ENCODE measurements at places on chromosomes 6 and 20.

DNA sequence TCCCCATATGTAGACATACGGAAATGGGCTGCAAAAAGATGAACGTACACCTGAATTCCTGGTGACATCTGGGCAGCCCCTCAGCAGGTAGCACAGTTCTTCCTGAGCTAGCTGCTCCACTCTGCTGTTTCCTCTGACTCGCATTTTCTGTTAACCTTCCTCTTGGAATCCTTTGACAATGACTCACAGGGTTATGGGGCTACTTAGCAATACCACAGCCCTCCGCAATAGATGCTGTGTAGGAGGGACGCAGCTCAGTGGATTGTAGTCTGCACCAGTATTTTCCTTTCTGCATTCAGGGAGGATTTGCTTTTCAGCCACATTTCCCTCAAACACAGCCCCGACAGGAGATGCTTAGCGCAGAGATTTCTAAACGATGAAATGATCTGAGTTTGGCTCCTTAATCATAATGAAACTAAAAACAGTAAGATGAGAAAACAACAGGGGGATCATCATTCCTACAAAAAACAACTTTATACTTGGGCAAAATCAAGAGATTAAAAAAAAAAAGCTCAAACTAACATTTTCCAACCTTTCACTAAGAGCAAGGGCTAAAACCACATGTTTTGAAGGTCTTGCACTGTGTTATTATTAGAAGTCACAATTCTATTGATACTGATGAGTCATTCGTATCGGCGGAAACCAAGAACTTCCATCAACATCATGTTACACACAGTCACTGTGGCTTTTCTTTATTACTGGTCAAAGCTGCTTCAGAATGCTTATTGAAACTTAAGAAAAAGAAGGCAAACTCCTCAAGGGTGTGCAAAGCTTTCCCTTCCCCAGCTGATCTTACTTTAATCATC, 12.2 kb downstream of the BACH2 start:
- peak; percentile 75 for DNase-seq

- no peak for DNase-seq
Observed at GRCh38 chr20:20333866-20334265, 34.0 kb upstream of the INSM1 start.

DNA sequence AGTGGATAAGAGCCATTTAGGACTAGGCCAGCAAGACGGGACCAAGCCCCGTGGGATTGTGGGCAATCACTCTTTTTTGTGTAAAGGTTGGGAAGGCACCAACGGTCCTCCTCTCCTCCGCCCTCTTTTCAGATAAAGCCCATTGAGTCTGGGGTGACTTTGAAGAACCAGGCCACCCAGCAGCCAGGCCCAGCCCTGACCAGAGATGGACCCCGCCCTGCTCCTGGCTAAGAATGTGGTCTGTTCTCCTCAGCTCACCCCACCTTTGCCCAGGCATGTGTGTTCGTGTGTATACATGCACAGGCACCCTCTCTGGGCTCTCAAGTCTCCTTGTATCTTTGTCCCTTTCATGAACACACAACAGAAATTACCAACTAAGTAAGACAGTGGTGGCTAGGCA, 9.1 kb downstream of the SDC4 start:
- no peak for DNase-seq

- no peak for DNase-seq
Observed at GRCh38 chr6:126170978-126171382, 168.9 kb upstream of the CENPW start.

GRCh38 chr6:147297663-147298316, 93.6 kb downstream of the STXBP5 start:
- DNase-seq: no peak

GRCh38 chr20:60338556-60338955, 380.3 kb downstream of the CDH26 start:
- DNase-seq: no peak

DNA sequence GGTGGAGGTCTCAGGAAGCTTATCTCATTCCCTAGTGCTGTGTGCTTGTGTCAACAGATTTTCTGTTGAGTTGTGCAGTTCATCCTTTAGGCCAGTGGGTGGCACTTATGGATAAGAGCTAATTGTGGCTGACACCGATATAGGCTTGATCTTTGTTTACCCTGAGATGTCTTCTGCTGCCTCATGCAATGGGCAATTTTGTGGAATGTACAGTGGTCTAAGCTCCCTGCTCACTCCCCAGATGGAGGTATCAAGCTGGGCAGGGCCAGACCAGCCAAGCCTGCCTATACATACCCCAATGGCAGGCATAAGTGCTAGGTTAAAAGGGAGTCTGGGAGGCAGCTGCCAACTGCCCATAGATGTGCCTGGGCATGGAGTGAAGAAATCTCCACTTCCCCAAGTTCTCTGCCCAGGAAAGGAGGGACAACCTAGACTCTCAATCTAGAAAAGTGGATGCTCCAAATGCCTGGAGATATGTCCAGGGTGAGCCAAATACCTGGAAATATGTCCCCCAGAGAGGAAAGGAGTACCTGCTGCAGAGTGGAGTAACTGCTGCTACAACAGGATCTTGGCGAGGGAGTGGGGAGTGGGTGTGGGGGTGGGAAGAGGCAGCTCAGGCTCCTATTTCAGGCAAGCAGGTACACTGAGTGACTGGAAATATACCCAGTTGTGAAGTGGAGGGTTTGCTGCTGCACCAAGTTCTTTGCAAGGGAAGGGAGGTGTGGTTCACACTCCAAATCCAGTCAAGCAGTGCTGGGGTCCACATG, 53.2 kb upstream of the ARG1 start:
- DNase-seq: peak; percentile 60

- no peak for DNase-seq
Observed at GRCh38 chr6:1103021-1103420, 208.9 kb upstream of the FOXQ1 start.

GRCh38 chr6:7726416-7727085, 652 bp downstream of the BMP6 start:
- DNase-seq: no peak

GRCh38 chr6:23561732-23562131, 564.3 kb upstream of the NRSN1 start:
- no peak for DNase-seq

DNA sequence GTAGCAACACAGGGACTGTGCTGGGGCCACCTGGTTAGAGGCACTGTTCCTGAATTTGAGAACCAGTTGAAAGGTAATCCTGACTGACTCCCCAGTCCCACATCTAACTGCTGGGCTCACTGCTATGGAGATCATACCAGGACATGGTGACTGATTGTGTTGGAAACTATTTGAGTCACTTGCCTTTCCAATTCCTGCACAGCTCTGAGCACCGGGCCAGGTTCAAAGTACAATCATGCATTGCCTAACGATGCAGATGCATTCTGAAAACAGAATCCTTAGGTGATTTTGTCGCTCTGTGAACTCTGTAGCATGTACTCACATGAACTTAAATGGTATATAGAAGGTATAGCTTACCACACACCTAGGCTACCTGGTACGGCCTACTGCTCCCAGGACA, 215.3 kb downstream of the BMP7 start:
- no peak for DNase-seq

DNA sequence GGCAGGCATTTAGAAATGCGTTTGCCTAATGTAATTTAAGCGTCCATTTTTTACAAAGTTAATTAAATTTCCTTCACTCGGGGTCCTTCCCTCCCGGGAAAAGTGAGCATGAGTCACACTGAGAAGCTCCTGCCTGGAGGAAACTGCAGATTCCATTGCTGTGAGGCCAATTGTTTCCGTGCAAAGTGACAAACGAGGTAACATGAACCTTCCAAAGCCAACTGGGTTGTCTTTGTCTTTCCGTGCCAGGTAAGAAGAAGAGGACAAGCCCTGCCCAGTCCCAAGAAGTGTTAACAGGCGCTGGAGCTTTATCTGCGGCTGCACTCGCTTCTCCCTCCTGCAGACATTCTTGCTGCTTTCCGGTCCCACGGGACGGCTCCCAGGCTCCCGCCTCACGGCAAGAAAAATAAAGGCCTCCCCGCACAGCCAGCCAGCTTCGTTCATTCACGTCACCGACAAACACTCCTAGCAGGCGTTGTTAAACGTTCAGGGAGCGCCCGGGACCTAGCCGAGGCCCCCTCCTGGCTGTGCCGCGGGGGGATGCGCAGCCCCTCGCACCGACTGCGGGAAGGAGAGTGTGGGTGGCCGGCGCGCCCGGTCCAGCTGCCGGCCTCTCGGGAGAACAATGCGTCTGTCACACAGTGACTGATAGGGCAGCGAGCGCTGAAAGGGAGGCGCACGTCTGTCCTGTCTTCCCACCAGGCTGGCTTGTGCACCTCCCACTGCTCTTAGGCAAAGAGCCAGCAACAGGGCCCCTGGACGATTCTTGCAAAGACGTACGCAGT, 61.5 kb upstream of the HDDC2 start:
- no peak for DNase-seq

Data from activated CD4-positive, alpha-beta memory T cell treated with anti-CD3 and anti-CD28 coated beads for 36 hours (primary cell).